NCI-H2171 treated with DMSO at 0.1 percent for 48 hours (cell line): ENCODE measurements at places on chromosomes 12 and 14.

DNA sequence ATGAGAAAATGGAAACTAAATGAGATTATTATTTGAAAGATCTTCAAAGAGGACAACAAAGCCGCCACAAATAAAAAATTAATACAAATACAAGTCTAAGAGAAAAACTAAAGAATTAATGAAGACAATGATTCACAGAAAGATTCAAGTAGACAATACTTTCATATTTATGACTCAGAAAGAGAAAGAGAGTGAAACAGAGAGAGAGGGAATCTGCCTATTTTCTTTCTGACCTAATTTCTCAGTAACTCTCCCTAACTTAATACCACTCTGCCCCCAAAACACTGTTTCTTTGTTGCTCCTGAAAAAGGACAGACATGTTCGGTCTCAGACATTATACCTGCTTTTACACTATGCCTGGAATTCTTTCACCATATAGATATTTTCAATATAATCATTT is 259.1 kb downstream of the SLC6A15 start:
- DNase-seq: no peak

- DNase-seq: no peak
These were observed 166.4 kb downstream of the DUSP6 start for GRCh38 chr12:89185889-89186288.

DNA sequence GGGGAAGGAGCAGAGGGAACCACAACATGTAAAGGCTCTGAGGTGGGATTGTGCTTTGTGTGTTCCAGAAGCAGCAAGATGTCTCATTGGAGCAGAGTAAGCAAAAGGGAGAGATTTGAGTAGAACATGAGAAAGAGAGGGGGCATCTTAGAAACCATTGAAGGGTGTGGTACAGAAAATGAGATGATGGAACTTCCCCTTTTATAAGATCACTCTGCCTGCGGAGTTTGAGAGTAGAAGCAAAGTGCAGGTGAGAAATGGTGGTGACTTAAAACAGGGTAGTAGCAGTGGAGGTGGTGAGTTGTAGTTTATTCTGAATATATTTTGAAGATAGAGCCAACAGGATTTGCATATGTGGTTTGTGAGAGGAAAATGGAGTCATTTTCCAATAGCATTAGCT is 56.0 kb downstream of the FBXO34 start:
- no peak for DNase-seq

DNA sequence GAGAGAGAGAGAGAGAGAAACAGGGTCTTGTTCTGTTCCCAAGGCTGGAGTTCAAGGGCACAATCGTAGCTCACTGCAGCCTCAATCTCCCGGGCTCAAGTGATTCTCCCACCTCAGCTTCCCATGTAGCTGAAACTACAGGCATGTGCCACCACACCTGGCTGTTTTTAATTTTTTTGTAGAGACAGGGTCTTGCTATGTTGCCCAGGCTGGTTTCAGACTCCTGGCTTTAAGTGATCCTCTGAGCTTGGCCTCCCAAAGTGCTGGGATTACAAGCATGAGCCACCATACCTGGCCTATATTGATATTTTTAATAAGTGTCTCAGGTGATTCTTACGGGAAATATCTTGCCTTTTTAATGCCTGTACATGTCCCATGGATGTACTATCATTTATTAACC is 50.9 kb upstream of the STON2 start:
- no peak for DNase-seq

GRCh38 chr14:50350975-50351374 is 38.9 kb downstream of the DMAC2L start:
- no peak for DNase-seq
